ENCODE measurements at places on chromosomes 2 and 18. TPM values are rescaled to one million over a fixed set of nuclear protein-coding genes. Genes with fewer than 3 reads are reported as not detected.
A peak's percentile ranks its signal among the peaks of the same experiment; 100 is the strongest.

DNA sequence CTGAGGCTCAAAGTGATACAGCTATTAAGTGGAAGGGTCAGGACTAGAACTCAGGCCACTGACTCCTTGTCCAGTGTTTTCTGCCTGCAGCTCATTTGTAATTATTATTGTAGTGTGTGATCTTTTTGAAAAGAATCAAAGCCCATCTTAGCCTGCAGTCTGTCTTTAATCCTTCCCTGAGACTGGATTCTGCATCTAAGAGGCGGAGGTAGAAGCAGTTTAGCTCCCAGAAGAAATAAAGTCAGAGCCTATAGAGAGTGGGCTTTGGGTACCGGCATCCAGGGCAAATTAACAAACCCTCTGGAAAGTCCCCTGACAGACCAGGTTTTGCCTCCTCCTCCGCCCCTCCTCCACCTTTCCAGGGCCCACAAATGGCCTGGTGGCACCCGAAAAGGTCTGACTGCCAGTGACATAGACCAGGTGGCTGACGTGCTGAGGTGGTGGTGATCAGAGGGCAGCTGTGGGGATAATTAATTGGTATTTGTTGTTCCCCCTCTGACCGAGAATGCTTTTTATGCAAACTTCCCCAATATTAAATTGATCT, 2.2 kb upstream of the RAX start:
- no peak for DNase-seq
- peaks cover 72% of the 10 kb centered on the region for H3K27me3 ChIP-seq
- H3K27ac ChIP-seq: no peak overlapping the region
- no peak overlapping the region for H3K4me3 ChIP-seq
- peaks cover 2% of the 10 kb centered on the region for H3K4me1 ChIP-seq

- H3K27ac ChIP-seq: no peak overlapping the region
- no peaks in the 10 kb centered on the region for H3K36me3 ChIP-seq
- DNase-seq: no peak
- H3K4me1 ChIP-seq: no peaks in the 10 kb centered on the region
Observed at GRCh38 chr2:204535764-204536163, 9.5 kb upstream of the PARD3B start.

The TTC27 gene
- total RNA-seq: 14.9 TPM

The C2orf15 gene
- total RNA-seq: 2.3 TPM

GRCh38 chr2:41847744-41848441, 199.9 kb upstream of the PKDCC start:
- H3K27me3 ChIP-seq: peaks cover 19% of the 10 kb centered on the region
- no peak overlapping the region for H3K4me3 ChIP-seq
- DNase-seq: no peak
- H3K4me1 ChIP-seq: no peaks in the 10 kb centered on the region
- H3K27ac ChIP-seq: no peak overlapping the region

DNA sequence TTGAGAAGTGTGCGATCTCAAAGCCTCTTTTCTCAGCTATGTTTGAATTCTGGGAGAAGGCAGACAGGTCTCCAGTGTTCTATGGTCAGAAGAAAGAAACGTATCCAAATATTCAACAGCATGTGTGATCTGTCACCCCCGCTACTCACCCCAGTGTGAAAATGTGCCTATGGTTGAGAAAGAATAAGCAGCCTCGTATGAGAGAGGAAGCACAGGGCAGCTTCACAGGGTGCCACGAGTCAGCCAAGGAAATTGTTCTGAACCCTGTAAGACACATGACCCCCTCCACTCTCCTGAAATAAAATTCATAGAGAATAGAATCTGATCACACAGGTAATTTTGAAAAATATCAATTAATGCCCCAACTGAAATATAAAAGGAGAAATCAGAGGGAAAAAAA, 8.0 kb upstream of the SF3B1 start:
- no peak overlapping the region for H3K4me3 ChIP-seq
- H3K4me1 ChIP-seq: peaks cover 3% of the 10 kb centered on the region
- no peaks in the 10 kb centered on the region for H3K36me3 ChIP-seq
- no peak overlapping the region for H3K27ac ChIP-seq
- H3K27me3 ChIP-seq: peaks cover 5% of the 10 kb centered on the region

DNA sequence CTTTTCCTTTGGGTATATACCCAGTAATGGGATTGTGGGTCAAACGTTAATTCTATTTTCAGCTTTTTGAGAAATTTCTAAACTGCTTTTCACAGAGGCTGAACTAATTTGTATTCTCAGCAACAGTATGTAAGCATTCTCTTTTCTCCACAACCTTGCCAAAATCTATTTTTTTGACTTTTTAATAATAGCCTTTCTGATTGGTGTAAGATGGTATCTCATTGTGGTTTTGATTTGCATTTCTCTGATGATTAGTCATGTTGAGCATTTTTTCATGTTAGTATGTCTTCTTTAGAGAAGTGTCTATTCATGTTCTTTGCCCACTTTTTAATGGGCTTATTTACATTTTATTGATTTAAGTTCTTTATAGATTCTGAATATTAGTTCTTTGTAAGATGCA, 145.5 kb downstream of the TRABD2A start:
- H3K36me3 ChIP-seq: peaks cover 24% of the 10 kb centered on the region
- H3K27me3 ChIP-seq: no peaks in the 10 kb centered on the region
- no peak overlapping the region for H3K27ac ChIP-seq
- no peak overlapping the region for H3K4me3 ChIP-seq
- H3K4me1 ChIP-seq: peaks cover 9% of the 10 kb centered on the region

DNA sequence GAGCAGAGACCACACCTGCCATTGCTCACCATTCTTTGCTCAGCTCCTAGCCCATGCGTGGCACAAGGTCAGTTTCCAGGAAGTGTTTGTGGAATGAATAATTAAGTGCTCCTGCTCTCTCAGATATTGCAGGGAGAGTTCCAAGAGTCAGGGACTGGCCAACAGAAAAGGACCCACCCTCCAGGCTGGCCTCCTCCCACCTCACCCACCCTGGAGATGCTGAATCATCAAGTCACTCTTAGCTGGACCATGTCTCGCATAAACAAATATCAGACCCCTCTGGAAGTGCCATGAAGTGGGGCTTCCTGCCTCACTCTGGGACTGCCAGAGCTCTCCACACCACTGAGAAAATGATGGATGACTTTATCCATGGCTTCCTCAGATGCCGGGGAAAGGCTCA, 256.0 kb downstream of the TNS1 start:
- no peaks in the 10 kb centered on the region for H3K27me3 ChIP-seq
- DNase-seq: no peak
- no peak overlapping the region for H3K4me3 ChIP-seq
- H3K27ac ChIP-seq: no peak overlapping the region

The INPP5D gene
- total RNA-seq: 135 TPM

GRCh38 chr2:20419752-20420151, 27.1 kb upstream of the RHOB start:
- DNase-seq: no peak
- H3K36me3 ChIP-seq: no peaks in the 10 kb centered on the region
- H3K27me3 ChIP-seq: peaks cover 17% of the 10 kb centered on the region
- peaks cover 8% of the 10 kb centered on the region for H3K4me1 ChIP-seq
- H3K27ac ChIP-seq: no peak overlapping the region

The MOGAT1 gene
- total RNA-seq: not detected

- H3K4me1 ChIP-seq: peaks cover 4% of the 10 kb centered on the region
- no peak for DNase-seq
- H3K27me3 ChIP-seq: no peaks in the 10 kb centered on the region
- no peak overlapping the region for H3K27ac ChIP-seq
- H3K4me3 ChIP-seq: no peak overlapping the region
- peaks cover 2% of the 10 kb centered on the region for H3K36me3 ChIP-seq
Observed at GRCh38 chr2:195636890-195637289, 20.1 kb upstream of the SLC39A10 start.

DNA sequence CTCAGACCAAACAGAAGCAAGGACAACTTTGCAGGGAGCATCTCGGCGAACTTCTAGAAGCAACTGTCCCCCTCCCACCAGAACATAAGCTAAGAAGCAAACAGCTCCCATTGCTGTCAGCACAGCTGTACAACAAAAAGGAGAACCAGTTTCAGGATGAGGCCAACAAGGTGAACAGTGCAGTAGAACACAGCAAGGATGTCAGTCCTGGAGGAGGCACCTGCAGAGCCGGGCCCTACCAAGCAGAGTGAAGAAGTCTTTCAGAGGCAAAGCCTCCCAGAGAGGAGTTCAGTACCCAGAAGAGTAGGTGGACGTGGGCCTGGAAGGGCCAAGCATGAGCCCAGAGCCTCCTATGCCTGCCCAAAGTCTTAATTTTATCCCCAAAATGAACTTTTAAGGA, 1.0 kb downstream of the PASK start:
- no peak for DNase-seq
- peaks cover 2% of the 10 kb centered on the region for H3K36me3 ChIP-seq
- H3K4me1 ChIP-seq: peaks cover 39% of the 10 kb centered on the region
- H3K27me3 ChIP-seq: no peaks in the 10 kb centered on the region

- peaks cover 61% of the 10 kb centered on the region for H3K4me1 ChIP-seq
- peaks cover 50% of the 10 kb centered on the region for H3K36me3 ChIP-seq
Observed at GRCh38 chr2:181463588-181463987, 6.4 kb downstream of the ITGA4 start.

- H3K4me1 ChIP-seq: no peaks in the 10 kb centered on the region
- peaks cover 4% of the 10 kb centered on the region for H3K27me3 ChIP-seq
- no peak overlapping the region for H3K4me3 ChIP-seq
- DNase-seq: no peak
Observed at GRCh38 chr2:225889452-225889851, 489.9 kb downstream of the NYAP2 start.

The ALPI gene
- total RNA-seq: not detected

- DNase-seq: no peak
- H3K4me3 ChIP-seq: no peak overlapping the region
- no peak overlapping the region for H3K27ac ChIP-seq
- H3K4me1 ChIP-seq: no peaks in the 10 kb centered on the region
- no peaks in the 10 kb centered on the region for H3K27me3 ChIP-seq
- H3K36me3 ChIP-seq: no peaks in the 10 kb centered on the region
Observed at GRCh38 chr2:107364361-107364950, 462.2 kb upstream of the RGPD4 start.

The SPATS2L gene
- 46.3 TPM for total RNA-seq

- no peak overlapping the region for H3K27ac ChIP-seq
- no peaks in the 10 kb centered on the region for H3K4me1 ChIP-seq
- no peak for DNase-seq
- peaks cover 2% of the 10 kb centered on the region for H3K27me3 ChIP-seq
- no peak overlapping the region for H3K4me3 ChIP-seq
Observed at GRCh38 chr2:56100791-56101312, 82.9 kb upstream of the CCDC85A start.

The CDKL4 gene
- total RNA-seq: 1.2 TPM

The ALLC gene
- total RNA-seq: not detected

The CCDC74B gene
- 1.5 TPM for total RNA-seq

The IAH1 gene
- total RNA-seq: 73.9 TPM

The CHAC2 gene
- 7.3 TPM for total RNA-seq

DNA sequence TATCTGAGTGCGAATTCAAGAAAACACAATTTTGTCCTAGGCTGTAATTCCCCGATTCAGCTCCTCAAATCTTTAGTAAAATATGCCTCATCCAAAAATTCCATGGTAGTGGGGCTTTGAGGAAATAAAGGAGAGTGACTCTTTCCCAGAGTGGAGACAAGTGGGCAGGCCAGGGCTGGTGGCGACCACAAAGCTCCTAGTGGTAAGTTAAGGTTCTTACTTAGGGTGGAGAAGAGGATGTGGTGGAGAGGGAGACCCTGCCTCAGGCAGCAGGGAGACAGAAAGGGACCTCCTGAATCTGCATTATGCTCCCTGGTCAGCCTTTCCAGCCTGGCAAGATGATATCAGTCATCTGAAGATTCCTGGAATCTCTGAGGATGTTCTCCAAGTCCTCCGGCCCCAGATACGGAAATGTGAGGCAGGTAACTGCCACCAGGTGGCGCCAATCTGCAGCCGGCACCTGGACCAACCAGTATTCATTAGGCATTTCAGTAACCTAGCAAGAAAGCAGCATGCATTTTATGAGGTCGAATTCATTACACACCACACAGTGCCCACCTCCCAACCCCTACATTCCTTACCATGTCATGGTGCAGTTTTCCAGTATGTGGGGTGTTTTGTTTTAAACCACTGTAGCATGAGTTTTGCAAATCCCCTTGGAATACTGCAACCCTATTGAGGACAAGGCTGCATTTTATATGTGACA, 106.4 kb downstream of the POLE4 start:
- peak; percentile 55 for DNase-seq
- no peak overlapping the region for H3K4me3 ChIP-seq
- peaks cover 6% of the 10 kb centered on the region for H3K27me3 ChIP-seq
- no peak overlapping the region for H3K27ac ChIP-seq

- H3K27me3 ChIP-seq: peaks cover 13% of the 10 kb centered on the region
- no peak overlapping the region for H3K27ac ChIP-seq
- no peak for DNase-seq
- no peaks in the 10 kb centered on the region for H3K36me3 ChIP-seq
- H3K4me1 ChIP-seq: no peaks in the 10 kb centered on the region
Observed at GRCh38 chr2:25088817-25089516, 47.1 kb downstream of the EFR3B start.

GRCh38 chr2:240127911-240128607, 8.0 kb downstream of the COPS9 start:
- no peak overlapping the region for H3K27ac ChIP-seq
- no peak overlapping the region for H3K4me3 ChIP-seq
- no peaks in the 10 kb centered on the region for H3K4me1 ChIP-seq
- H3K36me3 ChIP-seq: peaks cover 1% of the 10 kb centered on the region
- peak; percentile 10 for DNase-seq

The SPDYA gene
- total RNA-seq: 1.4 TPM

DNA sequence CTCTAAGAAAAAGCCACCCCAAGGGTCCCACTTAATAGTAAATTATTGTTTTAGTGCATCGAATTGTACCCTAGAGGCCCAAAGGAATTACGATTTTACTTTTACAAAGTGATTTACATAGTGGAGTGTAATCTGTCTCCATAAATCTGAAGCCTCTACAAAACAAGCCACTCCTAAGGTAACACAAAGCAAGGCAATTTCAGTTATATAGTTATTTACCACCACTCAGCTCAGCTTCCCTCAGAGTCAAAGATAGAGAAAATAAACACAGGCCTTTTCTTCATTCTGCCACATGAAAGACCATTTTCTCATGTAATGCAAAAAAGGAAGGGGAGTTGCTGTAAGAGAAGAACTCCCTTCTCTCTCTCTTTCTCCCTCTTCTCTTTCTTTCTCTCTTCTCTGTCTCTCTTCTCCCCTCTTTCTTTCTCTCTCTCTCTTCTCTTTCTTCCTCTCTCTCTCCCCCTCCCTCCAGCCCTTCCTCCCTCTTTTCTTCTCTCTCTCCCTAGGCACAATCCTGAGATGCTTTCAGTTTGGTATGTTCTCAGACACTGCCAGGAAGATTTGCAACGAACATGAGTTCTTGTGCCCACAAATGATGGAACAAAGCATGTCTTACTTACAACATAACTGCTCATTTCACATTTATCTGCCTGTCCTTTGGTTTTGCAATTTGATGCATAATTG, 264.5 kb downstream of the BCL2 start:
- peaks cover 17% of the 10 kb centered on the region for H3K4me1 ChIP-seq
- DNase-seq: no peak
- H3K27me3 ChIP-seq: peaks cover 6% of the 10 kb centered on the region
- no peak overlapping the region for H3K4me3 ChIP-seq

The SIGLEC15 gene
- not detected for total RNA-seq

DNA sequence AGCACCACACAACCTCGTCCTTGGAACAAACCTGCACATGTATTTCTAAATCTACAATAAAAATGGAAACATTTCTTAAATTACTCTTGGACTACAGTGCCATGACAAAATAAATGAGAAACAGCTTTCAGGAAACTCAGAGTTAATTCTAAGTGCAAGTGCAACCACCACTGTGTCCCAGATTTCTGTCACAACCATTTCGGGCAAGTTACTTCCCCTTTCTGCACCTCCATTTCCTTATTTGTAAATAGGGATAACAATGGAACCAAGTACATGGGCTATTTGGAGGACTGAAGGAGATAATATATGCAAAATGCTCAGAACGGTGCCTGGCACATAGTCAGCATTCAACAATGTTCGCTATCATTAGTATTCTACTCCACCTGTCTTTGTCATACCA, 93.2 kb downstream of the CACNB4 start:
- H3K4me3 ChIP-seq: no peak overlapping the region
- H3K4me1 ChIP-seq: peaks cover 6% of the 10 kb centered on the region
- no peak overlapping the region for H3K27ac ChIP-seq
- H3K27me3 ChIP-seq: peaks cover 16% of the 10 kb centered on the region
- no peaks in the 10 kb centered on the region for H3K36me3 ChIP-seq
